ENCODE measurements at places on chromosomes 7 and 10.

GRCh38 chr7:7177044-7177517 is 5.3 kb upstream of the C1GALT1 start:
- no peak for DNase-seq

- DNase-seq: no peak
Observed at GRCh38 chr10:53079283-53079682, 306.7 kb upstream of the MBL2 start.

DNA sequence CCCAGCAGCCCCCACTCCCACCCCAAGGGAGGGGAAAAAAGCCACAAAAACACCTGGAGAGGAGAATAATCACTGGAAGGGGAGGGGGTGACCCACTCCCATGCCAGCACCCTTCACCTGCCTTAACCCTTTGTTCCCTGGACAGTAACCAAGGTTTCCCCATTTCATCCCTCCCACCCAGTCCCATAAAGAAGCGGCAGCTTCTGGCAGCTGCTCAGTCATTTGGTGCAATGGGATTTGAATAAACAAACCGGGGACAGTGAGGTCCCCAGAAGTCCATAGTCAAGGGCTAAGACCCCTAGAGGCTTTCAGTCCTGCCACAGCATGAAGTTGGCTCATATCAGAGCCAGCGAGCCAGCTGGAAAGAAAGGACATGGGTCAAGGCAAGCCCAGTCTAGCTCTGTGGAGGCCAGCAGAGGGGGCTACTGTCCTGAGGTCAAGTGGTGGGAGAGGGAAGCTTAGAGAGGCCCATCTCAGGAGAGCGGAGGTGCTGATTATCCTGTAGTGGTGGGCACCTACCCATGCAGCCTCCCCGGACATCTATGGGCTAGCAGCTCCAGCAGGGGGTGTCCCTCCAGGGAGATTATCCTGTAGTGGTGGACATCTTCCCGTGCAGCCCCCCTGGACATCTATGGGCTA is 58.9 kb upstream of the LBX1 start:
- DNase-seq: no peak

DNA sequence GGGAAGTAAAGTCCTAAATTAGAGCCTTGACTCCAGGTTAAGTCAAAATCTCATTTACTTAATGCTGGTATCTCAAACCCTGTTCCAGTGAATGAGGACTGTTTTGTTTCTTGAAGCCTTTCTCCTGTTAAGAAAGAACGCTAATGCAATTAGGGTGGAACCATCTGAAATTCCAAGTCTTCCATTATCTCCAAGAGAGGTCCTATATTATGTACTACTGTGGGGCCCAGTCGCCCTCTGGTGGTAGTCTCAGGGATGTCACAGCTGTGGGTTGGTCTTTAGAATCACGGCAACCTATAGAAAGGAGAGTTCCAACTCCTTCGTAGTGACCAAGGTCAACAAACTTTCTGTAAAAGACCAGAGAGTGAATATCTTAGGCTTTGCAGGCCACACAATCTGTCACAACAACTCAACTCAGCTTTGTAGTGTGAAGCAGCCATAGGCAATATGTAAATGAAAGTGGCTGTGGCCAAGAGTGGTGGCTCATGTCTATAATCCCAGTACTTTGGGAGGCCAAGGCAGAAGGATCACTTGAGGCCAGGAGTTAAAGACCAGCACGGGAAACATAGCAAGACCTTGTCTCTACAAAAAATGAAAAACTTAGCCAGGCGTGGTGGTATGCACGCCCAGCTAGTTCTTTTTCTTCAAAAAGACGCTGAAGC is 9.3 kb downstream of the RPP38 start:
- peak; percentile 52 for DNase-seq

DNA sequence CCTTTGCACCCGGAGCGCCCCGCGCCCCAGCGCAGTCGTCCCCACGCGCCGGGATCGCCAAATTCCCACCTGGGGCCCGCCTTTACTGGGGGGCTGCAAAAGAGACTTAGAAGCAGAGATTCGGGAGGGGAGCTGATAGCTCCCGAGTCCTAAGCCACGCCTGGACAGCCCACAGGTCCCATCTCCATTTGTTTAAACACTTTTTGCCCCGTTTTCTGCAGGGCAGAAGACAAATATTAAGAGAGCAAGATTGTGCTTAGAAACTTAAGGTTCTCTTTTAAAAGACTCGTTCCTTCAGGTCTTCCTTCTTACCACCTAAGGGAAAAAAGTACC is 299.1 kb upstream of the NFE2L3 start:
- DNase-seq: no peak

DNA sequence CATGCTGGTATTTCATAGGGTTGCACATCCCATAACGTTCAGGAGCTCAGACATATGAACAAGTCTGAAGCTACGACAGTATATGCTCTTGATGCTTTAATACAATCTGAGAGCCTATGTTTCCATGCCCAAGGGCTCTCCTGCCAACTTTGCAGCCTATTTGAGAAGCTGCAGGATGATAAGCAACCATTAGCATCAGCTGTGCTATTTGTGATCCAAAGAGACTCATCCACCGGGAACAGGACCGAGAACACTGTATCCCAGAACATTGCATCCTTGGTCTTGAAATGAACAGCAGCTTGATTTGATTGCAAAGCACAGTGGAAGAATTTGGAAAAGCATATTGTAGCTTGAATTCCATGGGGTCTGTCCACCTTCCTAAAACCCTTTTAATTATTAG is 156.2 kb upstream of the PTER start:
- no peak for DNase-seq
